GM13976 (cell line): ENCODE measurements at places on chromosomes 3 and 15.

DNA sequence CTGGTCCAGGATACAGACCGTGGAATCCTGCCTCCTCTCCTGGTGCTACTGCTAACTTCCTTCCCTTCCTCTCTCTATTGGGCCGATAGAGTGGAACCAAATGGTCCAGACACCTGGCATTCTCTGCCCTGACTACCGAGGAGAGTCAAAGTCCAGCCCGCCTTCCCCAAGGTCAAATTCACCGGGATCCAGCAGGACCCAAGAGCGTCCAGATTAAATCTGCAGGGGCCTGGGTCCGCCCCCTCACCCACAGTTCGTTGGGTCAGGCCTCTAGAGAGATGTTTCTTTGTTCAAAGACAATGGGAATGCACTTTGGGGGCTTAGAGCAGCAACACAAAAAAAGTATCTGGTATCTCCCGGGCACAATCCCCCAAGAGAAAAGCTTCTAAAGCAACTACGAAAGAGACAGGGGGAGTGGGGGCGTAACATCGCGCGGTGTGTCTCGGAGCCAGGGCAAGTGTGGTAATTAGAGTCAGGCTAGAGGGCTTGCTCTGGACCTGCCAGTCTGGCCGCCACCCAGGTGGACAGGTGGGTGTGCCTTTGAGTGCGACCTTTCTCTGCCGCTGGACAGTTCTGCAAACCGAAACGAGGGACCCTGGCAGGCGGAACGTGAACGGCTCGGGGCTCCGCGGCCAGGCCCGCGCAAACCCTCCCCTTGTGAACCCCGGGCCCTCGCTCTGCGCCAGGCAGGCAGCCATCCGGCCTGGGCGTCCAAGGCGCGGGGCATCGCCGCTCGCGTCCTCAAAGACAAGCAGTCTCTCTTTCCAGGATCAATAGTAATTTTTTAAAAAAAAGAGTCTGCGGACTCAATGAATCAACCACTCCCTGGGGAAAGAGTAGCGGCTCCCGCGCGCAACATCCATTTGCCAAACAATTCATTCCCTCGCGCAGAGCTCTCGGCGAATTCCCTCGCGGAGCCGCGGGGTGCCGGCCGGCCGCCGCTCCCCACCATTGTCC is 806 bp downstream of the KLHL25 start:
- DNase-seq = peak; percentile 64

DNA sequence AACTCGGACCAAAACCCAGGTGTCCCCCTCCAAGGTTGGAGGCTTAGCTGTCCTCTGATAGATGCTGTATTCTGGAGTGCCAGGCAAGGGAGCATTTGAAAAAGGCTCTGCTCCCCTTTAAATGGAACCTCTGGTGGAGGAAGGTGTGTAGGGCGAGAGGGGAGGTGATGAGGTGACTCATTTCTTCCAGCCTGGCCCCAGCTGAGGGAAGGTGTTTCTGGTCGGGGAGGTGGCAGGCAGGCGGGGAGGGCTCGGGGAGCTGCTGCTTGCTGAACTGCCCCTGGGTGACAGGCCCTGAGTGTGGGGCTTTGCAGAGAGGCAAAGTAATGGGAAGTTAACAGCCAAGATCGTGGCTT is 18.8 kb downstream of the PSTPIP1 start:
- DNase-seq = peak; percentile 88

- no peak for DNase-seq
Observed at GRCh38 chr3:59653405-59654122, 603.7 kb upstream of the CFAP20DC start.

- DNase-seq = no peak
Observed at GRCh38 chr3:43046583-43046982, 59.3 kb downstream of the POMGNT2 start.

DNA sequence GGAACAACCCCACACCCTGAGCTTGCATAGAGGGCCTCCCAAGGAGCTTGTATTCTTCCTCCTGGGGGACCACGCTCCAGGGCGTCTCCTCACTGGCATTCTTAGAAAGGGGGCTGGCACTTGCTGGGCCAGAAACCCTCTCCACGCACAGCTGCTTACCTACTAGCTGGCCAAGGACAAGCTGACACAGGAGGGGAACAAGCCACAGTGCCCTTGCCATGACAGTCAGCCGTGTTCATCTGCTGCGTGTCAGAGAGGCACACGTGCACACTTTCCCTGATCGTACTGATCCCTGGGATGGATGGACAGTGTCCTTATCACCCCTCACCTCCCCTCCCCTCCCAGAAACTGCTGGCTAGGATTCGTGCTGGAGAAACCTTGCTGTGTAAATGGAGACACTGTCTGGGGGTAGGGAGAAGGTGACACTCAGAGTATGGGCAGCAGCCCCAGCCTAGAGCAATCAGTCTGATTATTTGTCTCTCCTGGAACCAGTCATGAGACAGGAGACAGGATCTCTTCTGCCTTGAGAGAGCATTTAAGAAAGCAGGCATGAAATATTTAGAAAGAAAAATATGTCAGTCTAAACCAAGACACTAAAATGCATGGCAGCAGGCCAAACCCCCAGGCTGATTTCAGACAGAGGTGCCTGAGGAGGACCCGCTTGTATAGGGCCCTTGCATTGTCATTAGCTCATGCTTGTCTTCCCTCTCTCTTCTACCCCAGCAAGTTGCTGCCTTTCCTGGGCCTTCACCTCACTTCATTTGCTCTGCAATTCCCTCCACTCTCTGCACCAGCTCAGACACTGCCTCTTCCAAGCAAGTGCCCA is 311.8 kb upstream of the TRIM42 start:
- DNase-seq = no peak

- DNase-seq = no peak
Observed at GRCh38 chr3:98994128-98994762, 92.8 kb upstream of the DCBLD2 start.

- DNase-seq = peak; percentile 53
Observed at GRCh38 chr3:56918111-56918568, 116.4 kb upstream of the ARHGEF3 start.

- no peak for DNase-seq
Observed at GRCh38 chr15:92092289-92093105, 239.0 kb downstream of the SLCO3A1 start.

GRCh38 chr3:44030687-44031305 is 210.9 kb upstream of the TOPAZ1 start:
- DNase-seq = no peak
